Adrenal gland (tissue), 19 donors: ENCODE measurements at places on chromosomes 11 and 22.
A peak's percentile ranks its signal among the peaks of the same experiment; 100 is the strongest.

GRCh38 chr11:126968915-126969314, 31.7 kb downstream of the KIRREL3 start:
- H3K36me3 ChIP-seq = no peaks in the 10 kb centered on the region
- H3K4me3 ChIP-seq = no peak overlapping the region
- no peaks in the 10 kb centered on the region for H3K4me1 ChIP-seq
- DNase-seq = no peak
- H3K27me3 ChIP-seq = no peaks in the 10 kb centered on the region

- peak overlapping the region; percentile 46 for H3K27ac ChIP-seq
- no peaks in the 10 kb centered on the region for H3K36me3 ChIP-seq
- H3K27me3 ChIP-seq = no peaks in the 10 kb centered on the region
- DNase-seq = peak; percentile 98
These were observed 15.3 kb upstream of the RASL10A start for GRCh38 chr22:29330753-29331152.

DNA sequence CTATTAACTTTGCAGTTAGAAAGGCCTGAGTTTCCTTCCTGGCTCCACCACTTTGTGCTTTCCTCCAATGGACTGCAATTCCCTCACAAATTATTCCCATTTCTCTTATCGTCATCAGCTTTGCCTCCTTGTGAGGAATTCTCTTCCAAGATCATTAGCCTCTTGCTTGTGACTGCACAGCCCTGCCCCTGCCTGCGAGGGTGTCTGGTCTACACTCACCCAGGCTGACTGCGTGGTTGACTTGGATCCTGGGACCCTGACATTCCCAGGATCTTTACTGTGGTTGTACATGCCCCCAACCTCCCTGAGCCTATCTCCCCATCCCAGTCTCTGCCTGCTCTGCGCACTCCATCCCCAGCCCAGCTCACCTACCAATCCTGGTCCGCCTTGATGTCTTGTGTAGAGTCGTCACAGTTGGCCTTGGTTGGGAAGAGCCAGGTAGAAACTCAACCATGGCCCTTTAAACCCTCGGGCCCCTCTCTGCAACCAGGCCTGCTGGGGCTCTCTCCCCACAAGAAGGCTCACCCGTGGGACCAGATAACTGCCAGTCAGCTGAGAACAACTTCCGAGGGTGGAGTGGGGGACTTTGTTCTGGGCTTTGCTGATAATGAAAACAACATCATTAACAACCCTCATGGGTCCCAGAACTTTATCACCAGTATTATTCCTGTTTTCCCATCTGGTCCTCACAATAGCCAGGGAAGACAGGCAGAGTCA, at the start of gene OR2AT4:
OR2AT4 (minus strand) TSS at position 421 of the 717 bp plus-strand sequence.
- H3K27ac ChIP-seq = no peak within 1 kb of the TSS
- H3K27me3 ChIP-seq = no peaks in the 10 kb centered on the region
- H3K4me3 ChIP-seq = no peak within 1 kb of the TSS
- H3K36me3 ChIP-seq = no peaks in the 10 kb centered on the region
- DNase-seq = no peak

GRCh38 chr11:78763664-78764063, 189.0 kb upstream of the NARS2 start:
- no peak overlapping the region for H3K27ac ChIP-seq
- H3K4me1 ChIP-seq = no peaks in the 10 kb centered on the region
- no peak for DNase-seq
- no peak overlapping the region for H3K4me3 ChIP-seq
- no peaks in the 10 kb centered on the region for H3K27me3 ChIP-seq

- DNase-seq = no peak
- no peaks in the 10 kb centered on the region for H3K27me3 ChIP-seq
- no peak overlapping the region for H3K4me3 ChIP-seq
These were observed 100.3 kb downstream of the TENM4 start for GRCh38 chr11:79340535-79340934.

- H3K36me3 ChIP-seq = no peaks in the 10 kb centered on the region
These were observed 238.4 kb upstream of the DDI1 start for GRCh38 chr11:103798026-103798425.

GRCh38 chr11:114569801-114570200, 10.1 kb upstream of the NXPE1 start:
- no peaks in the 10 kb centered on the region for H3K36me3 ChIP-seq
- H3K27me3 ChIP-seq = no peaks in the 10 kb centered on the region
- H3K4me1 ChIP-seq = no peaks in the 10 kb centered on the region
- no peak for DNase-seq
- H3K27ac ChIP-seq = no peak overlapping the region

GRCh38 chr11:251550-251949, 14.8 kb downstream of the PSMD13 start:
- H3K27ac ChIP-seq = no peak overlapping the region
- H3K36me3 ChIP-seq = peaks cover 68% of the 10 kb centered on the region
- H3K27me3 ChIP-seq = no peaks in the 10 kb centered on the region
- H3K4me3 ChIP-seq = no peak overlapping the region

GRCh38 chr11:13954591-13954990, 7.9 kb upstream of the SPON1 start:
- peaks cover 4% of the 10 kb centered on the region for H3K27me3 ChIP-seq
- no peak for DNase-seq
- H3K27ac ChIP-seq = no peak overlapping the region

DNA sequence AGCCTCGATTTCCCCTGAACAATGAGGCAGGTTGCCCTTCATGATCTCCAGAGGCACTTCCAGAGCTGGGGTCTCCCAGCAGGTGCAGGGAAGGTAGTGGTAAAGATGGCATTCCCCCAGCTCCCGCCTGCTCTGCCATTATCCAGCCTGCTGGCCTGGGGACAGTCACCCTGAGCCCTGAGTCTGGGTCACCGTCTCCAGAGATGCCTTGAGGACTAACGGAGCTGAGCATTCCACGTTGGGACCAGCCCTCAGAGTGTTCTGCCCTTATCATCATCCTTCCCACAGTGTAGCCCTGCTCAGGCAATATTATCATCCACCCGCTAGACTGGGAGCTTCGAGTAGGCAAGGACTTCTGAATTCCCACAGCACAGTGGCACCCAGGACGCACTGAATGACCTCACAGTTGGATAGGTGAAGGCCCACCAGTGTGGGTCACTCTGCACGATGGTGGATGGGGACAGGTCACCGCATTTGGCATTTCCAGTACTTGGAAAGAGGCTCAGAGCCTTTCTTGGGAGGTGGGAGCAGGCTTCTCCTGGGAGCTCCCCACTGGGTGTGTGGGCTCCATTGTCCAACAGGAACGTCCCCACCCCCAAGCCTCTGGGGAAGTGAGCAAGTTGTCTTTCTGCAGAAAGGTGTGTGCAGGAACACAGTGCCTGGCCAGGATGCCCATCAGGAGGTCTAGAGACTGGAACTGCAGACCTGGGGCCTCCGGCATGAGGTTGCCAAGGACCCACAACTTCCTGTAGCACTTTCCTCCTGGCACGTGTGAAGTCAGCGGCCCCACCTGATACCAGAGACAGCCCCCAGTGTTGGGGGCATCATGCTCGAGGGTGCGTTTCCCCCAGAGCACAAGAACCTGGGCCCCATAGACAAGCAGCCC, 51.4 kb upstream of the WNT7B start:
- H3K36me3 ChIP-seq = no peaks in the 10 kb centered on the region
- no peak overlapping the region for H3K4me3 ChIP-seq
- H3K4me1 ChIP-seq = peaks cover 28% of the 10 kb centered on the region
- DNase-seq = peak; percentile 15
- H3K27me3 ChIP-seq = no peaks in the 10 kb centered on the region

DNA sequence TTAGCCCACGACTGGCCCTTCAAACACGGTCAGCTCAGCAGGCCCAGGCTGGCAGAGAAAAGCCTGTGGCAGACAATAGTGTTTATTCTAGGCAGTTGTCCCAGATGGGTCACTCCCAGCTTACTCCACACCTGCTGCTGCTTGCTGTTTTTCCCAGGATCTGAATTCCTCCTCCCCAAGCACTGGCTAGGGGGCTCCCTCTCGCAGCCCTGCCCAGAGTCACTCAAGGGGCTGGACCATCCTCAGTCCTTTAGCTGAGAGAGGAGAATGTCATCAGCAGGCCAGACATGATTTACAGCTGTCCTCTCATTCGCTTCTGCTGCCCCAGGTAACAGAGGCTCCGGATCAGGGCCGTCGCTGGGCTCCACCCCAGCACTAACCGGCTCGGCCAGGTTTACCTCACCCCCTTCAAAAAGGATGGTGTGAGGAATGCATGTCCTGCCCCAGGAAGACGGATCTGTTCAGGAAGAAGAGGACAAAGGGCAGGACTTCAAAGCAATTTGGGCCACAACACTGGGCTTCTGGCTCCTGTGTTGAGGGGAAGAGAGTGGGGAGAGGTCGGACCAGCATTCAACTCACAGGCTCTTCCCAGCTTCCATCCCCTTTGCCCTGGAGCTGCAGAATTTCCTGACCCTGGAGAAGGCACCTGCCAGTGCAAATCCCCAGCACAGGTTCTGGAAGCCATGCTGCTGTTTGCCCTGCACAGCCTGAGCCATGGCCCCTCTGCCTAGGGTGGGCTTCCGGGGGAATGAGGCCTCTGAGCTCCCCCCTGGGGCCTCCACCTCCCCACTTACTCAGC, 59.7 kb upstream of the BARX2 start:
- no peak overlapping the region for H3K4me3 ChIP-seq
- H3K4me1 ChIP-seq = peaks cover 4% of the 10 kb centered on the region
- H3K27me3 ChIP-seq = no peaks in the 10 kb centered on the region
- DNase-seq = no peak
- no peak overlapping the region for H3K27ac ChIP-seq

DNA sequence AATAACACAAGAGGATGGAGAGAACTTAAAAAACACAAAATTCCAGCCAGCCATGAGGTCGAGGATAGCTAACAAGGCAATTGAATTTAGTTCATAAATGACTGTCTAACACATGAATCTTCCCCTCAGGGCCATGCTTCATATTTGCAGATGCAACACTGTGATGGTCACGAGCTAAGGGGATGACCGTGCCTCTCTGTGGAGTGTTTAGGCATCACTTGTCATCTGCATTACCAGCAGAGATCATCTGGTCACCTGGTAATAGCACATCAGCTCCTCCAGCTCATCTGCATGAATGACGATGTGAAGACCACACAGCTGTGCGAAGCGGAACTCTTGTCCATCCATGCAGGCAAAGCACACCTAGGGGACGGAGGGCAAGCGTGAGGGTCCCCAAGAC, 20.9 kb upstream of the SLC25A1 start:
- H3K27me3 ChIP-seq = no peaks in the 10 kb centered on the region
- no peak for DNase-seq
- no peaks in the 10 kb centered on the region for H3K36me3 ChIP-seq
- H3K4me1 ChIP-seq = no peaks in the 10 kb centered on the region
- H3K4me3 ChIP-seq = no peak overlapping the region

DNA sequence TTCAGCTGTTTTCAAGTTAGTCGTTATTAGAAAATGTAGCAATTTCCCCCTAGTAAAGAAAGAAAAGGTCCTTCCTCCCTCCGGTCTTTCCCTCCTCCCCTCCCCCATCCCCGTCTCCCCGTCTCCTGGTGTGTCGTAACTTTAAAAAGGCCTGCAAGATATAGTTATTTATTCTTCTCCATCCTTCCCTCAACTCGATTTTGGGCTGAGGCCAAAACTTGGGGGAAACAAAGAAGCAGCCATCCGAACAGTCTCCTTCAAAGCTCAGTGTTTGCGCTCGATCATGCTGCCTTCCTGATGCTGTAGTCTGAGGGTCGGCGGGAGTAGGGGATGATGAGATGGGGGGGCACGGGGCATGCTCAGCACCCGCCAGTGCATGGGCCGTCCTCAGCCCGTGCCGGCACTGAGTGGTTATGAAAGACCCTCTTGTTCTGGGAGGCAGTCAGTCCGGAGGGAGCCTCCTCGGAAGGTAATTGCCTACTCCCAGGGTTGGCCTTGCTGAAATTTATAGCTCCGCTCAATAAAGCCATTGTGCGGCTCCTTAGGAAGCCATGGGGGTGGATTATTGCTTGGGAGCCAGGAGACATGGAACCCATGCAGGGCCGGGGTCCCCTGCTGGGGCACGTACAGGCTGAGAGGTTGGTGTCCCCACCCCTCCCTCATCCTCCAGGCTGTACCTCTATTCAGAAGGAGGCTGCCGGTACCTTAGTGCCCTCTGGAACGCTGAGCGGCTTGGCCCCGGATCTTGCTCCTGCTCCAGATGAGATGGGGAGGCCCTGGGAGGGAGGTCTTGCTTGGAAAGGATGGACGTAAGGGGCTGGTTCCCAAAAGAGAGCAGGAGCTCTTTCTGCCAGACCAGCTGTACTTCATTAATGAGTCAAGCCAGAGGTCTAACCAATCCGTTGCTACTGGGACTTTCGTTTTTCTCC, 212.7 kb upstream of the CADM1 start:
- H3K27me3 ChIP-seq = no peaks in the 10 kb centered on the region
- no peak overlapping the region for H3K27ac ChIP-seq
- H3K4me3 ChIP-seq = no peak overlapping the region
- peak; percentile 29 for DNase-seq

DNA sequence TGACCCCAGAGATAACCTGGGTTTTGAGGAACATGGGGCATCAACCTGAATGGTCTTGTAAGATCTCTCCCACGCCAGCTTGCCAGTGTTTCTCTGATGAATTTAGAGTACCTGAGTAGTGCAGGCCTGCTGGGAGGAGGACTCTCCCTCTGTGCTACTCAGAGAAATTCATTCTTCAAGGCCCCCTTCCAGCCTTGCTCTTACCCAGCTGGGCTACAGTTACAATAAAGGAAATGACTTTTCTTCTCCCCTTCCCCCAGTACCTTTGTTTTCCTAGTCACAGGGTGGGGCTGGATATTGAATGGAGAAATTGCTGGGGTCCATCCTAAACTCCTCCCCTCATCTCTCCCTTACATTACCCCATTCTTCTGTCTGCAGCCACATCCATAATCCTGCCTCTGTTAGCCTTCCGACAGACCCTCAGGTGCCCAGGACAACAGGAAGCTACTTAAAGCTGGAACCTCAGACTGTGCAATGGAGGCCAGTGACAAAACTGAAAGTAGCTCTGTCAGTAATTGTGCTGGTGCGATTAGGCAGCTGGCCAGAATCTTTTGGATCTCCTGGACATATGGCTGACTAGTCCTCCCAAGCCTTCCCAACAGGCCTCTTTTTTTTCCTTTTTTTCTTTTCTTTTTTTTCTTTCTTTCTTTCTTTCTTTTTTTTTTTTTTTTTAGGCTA, 17.4 kb downstream of the LIMK2 start:
- peaks cover 48% of the 10 kb centered on the region for H3K4me1 ChIP-seq
- H3K27ac ChIP-seq = peak overlapping the region; percentile 77
- DNase-seq = peak; percentile 73
- H3K36me3 ChIP-seq = no peaks in the 10 kb centered on the region
- no peak overlapping the region for H3K4me3 ChIP-seq

DNA sequence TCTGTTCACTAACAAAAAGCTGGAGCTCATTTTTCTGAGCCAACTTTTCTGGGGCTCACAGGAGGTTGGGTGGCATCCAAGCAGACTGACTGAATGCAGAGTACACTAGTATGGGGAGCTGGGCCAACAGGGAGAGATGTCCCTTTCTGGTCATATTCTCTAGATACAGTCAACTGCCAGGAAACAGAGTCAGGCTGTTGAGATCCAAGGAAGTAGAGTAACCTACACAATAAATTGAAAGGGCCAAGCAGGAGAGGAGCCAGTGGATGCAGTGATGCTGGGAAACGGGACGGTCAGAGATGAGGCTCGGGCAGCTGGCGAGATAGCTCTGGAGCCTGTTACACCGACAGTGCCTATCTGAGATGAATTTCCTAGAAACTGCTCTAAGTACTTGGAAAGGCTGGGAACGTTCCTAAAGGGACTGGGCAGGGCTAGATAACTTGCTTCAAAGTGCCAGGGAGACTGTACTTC, 71.1 kb downstream of the LARGE2 start:
- no peak overlapping the region for H3K4me3 ChIP-seq

GRCh38 chr11:7969756-7970646, 4.8 kb upstream of the NLRP10 start:
- H3K4me3 ChIP-seq = no peak overlapping the region
- no peak overlapping the region for H3K27ac ChIP-seq
- no peak for DNase-seq
- no peaks in the 10 kb centered on the region for H3K27me3 ChIP-seq
